ENCODE measurements at places on chromosomes 12 and 14.

GRCh38 chr12:110280392-110280778 is 662 bp upstream of the ATP2A2 start:
- peaks cover 36% of the 10 kb centered on the region for H3K36me3 ChIP-seq
- H3K4me1 ChIP-seq, result peaks cover 26% of the 10 kb centered on the region
- peak overlapping the region; percentile 75 for H3K27ac ChIP-seq
- ATAC-seq, result peak; percentile 5

DNA sequence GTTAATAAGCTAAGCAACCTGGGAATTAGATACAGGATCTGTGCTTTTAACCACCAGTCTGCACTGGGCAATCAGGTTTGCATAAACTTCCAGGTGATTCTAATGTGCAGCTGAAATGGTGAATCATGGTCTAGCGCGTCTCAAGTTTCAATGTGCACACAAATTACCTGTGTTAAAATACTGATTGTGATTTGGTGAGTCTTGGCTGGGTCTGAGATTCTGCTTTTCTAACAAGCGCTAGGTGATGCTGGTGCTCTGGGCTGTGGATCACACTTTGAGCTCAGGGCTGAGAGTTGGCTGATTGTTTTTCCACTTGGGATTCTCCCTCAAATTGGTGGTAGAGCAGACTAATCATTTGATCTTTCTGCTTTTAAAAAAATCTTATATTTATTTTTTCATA is 124.8 kb downstream of the C12orf75 start:
- H3K4me1 ChIP-seq, result no peaks in the 10 kb centered on the region
- no peak overlapping the region for H3K4me3 ChIP-seq
- H3K27ac ChIP-seq, result no peak overlapping the region
- H3K27me3 ChIP-seq, result peaks cover 3% of the 10 kb centered on the region
- H3K36me3 ChIP-seq, result no peaks in the 10 kb centered on the region

- no peaks in the 10 kb centered on the region for H3K4me1 ChIP-seq
- H3K36me3 ChIP-seq, result no peaks in the 10 kb centered on the region
- H3K4me3 ChIP-seq, result no peak overlapping the region
- H3K27me3 ChIP-seq, result peaks cover 4% of the 10 kb centered on the region
- no peak overlapping the region for H3K27ac ChIP-seq
Measured at GRCh38 chr14:72558721-72559120, 335.2 kb downstream of the DPF3 start.

DNA sequence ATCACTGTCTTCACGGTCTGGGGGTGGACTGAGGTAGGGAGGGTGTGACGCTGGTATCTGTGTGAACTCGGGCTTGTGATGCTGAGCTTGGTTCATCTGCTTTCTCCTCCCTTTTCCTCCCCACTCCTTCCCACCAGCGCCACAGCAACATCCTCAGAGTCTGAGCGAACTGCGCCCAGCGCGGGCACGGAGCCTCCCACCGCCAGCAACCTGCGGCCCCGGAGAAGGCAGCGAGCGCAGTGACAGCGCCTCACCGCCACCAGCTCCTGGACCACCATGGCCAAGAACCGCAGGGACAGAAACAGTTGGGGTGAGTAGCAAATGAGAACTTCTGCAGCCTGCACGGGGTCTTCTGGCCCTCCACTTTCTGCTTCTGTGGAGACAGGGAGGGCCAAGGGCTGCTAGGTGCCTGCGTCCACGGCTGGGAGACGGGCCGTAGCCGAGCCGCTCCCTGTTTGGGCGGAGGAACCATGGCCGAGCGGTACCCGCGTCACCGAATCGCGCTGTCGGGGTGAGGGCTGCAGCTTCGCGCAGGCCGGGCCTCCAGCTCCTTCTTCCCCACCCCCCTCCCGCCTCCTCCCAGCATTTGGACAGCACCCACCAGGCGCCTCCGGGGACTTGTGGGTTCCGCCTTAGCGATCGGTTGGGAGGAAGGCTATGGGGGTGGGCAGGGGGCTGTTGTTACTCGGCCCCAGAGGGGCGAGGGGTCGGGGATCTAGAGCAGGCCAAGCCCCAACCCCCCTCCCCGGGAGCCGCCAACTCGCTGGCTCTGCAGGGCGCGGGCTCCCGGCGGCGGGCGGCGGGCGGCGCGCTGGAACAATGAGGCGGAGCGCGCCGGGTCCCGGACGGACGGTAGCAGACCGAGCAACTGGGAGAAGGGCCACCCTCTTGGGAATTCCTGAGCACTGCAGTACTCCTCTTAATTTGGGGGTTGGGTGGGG is at the start of gene ATL1:
Gene ATL1, plus strand, starts transcription at position 156 of the 941 bp plus-strand sequence. Its CDS starts 121 bp downstream, at position 277.
- ATAC-seq, result peak; percentile 78
- H3K27me3 ChIP-seq, result peaks cover 41% of the 10 kb centered on the region
- H3K4me1 ChIP-seq, result peaks cover 4% of the 10 kb centered on the region
- no peak within 1 kb of the TSS for H3K27ac ChIP-seq
- no peaks in the 10 kb centered on the region for H3K36me3 ChIP-seq

DNA sequence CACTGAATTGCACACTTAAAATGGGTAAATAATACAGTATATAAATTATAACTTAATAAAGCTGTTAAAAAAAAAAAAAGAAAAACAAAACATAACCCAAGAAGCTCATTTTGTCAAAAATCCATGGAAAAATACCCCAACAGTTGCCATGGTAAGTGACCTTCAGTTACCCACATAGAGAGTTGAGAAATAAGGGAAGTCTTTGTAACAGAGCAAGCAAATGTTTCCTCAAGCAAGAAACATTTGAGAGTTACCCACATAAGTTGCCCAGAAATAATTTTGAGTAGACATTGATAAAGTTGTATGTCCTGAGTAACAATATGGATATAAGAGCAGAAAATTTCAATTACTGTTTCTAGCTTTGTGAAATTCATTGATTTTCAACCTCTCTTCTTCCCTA is 227.4 kb downstream of the CCDC59 start:
- H3K27ac ChIP-seq, result no peak overlapping the region
- no peaks in the 10 kb centered on the region for H3K27me3 ChIP-seq
- H3K36me3 ChIP-seq, result no peaks in the 10 kb centered on the region

- H3K27ac ChIP-seq, result no peak overlapping the region
- H3K27me3 ChIP-seq, result no peaks in the 10 kb centered on the region
- H3K4me1 ChIP-seq, result no peaks in the 10 kb centered on the region
- no peaks in the 10 kb centered on the region for H3K36me3 ChIP-seq
Measured at GRCh38 chr14:26905229-26905628, 307.4 kb upstream of the NOVA1 start.

DNA sequence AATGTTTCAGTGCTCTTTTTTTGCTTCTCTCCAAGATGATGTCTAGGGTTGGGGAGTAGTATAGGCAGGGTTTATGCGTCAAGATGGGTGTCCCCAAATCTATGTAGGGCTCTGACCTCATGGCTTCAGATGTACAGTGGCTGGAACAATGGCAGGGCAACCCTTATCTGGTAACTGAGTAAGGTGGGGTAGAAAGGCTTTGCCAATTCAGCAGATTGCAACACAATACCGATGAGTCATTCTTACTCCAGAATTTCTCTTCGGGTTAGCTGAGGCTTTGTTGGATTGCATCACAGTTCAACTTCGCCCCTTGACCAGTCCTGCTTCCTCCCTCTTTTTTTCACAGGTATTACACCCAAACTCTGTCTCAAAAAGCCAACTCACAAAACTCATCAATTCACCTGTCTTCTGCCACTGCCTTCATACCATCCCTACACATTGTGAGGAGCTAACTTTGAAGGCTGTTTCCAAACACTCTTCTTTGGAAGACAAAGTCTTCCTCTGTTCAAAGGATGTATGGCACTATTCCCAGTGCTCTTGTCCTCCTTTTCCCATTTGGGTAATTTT is 190.2 kb upstream of the CNOT2 start:
- no peak overlapping the region for H3K4me3 ChIP-seq
- H3K4me1 ChIP-seq, result no peaks in the 10 kb centered on the region
- H3K36me3 ChIP-seq, result no peaks in the 10 kb centered on the region
- no peak for ATAC-seq

DNA sequence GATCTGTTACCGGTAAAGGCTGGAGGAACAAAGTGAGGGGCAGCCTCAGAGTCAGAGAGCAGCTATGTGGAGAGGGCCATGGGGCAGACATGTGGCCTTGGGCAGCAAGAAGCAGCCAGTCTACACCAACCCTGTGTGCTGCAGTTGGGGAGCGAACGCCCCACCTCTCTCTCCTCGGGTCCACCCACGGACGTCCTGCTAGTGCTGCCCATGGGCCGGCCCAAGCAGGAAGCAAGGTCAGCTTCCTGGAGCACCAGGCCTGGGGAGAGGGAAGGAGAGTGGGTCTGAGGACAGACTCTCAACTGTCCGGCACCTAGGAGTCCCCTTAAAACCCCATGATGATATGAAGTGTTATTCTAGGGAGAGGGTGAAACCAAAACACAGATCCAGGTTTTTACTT is 254.8 kb upstream of the FKBP4 start:
- H3K27ac ChIP-seq, result no peak overlapping the region
- peaks cover 7% of the 10 kb centered on the region for H3K27me3 ChIP-seq
- ATAC-seq, result no peak

DNA sequence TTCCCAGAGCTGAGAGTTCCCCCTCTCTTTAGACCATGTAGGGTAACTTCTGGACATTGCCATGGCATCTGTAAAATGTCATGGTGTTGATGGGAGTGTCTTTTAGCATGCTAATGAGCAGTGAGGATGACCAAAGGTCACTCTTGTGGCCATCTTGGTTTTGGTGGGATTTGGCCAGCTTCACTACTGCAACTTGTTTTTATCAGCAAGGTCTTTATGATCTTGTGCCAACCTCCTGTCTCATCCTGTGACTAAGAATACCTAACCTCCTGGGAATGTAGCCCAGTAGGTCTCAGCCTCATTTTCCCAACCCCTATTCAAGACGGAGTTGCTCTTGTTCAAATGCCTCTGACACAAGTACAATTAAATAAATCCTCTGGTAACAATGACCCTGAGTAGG is 244.4 kb downstream of the NEDD1 start:
- H3K4me3 ChIP-seq, result no peak overlapping the region
- H3K36me3 ChIP-seq, result no peaks in the 10 kb centered on the region
- no peak for ATAC-seq
- no peak overlapping the region for H3K27ac ChIP-seq

DNA sequence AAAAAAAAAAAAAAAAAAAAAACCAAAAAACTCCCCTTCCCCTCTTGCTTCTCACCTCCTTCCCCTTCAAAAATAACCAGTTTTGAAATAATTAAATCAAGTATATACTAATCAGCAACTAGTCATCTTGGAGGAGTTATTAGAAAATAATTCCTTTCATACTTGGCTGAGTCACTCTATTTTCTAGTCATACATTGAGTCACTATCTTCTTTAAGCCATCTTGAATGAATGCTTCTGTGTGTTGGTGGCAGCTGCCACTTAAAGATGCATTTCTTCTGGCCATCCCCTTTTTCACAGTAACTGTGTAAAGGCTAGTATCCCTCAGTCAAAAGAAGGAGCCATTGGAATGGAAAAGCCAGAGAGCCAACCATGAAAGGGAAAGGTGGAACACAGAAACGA is 84.2 kb upstream of the TMEM263 start:
- H3K27me3 ChIP-seq, result no peaks in the 10 kb centered on the region
- H3K36me3 ChIP-seq, result peaks cover 51% of the 10 kb centered on the region
- ATAC-seq, result peak; percentile 62
- H3K27ac ChIP-seq, result peak overlapping the region; percentile 20
- H3K4me1 ChIP-seq, result no peaks in the 10 kb centered on the region
- no peak overlapping the region for H3K4me3 ChIP-seq

- no peak overlapping the region for H3K4me3 ChIP-seq
- H3K27me3 ChIP-seq, result peaks cover 3% of the 10 kb centered on the region
- peaks cover 9% of the 10 kb centered on the region for H3K4me1 ChIP-seq
- peaks cover 35% of the 10 kb centered on the region for H3K36me3 ChIP-seq
- H3K27ac ChIP-seq, result peak overlapping the region; percentile 63
Measured at GRCh38 chr12:54579258-54579657, 9.2 kb downstream of the PPP1R1A start.

DNA sequence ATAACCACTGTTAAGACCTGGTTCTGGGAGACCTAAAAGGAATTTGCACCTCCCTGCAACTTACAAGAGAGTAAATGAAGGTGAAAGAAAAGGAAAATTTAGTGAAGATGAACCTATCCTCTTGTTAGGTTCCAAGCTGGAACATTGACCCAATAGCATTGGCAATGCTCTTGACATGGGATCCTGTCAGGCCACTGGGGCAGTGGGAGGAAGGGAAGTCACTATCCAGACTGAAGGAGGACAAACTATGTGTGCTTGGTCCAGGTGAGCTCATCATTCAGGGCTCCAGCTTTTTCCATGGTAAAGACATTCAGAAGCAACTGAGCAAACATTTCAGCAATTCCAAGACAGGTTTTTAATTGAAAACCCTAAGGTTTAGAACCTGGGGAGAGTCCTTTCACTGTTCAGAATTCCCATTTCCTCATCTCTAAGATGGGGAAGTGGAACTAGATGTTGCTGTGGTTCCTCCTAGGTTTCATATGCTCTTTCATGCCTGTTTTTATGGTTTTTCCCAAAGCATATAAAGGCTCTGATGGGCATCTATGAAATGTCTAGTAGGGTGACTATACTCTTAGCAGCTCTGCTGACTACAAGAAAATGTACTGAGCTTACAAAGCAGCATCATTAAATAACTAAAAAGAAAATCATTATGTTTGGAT is 33.1 kb downstream of the MAPK1IP1L start:
- H3K27me3 ChIP-seq, result no peaks in the 10 kb centered on the region
- H3K36me3 ChIP-seq, result no peaks in the 10 kb centered on the region
- H3K4me3 ChIP-seq, result no peak overlapping the region

- no peaks in the 10 kb centered on the region for H3K4me1 ChIP-seq
- no peak overlapping the region for H3K27ac ChIP-seq
- H3K27me3 ChIP-seq, result no peaks in the 10 kb centered on the region
- no peak overlapping the region for H3K4me3 ChIP-seq
- peaks cover 4% of the 10 kb centered on the region for H3K36me3 ChIP-seq
- no peak for ATAC-seq
Measured at GRCh38 chr12:113392520-113392919, 11.2 kb downstream of the SDS start.

DNA sequence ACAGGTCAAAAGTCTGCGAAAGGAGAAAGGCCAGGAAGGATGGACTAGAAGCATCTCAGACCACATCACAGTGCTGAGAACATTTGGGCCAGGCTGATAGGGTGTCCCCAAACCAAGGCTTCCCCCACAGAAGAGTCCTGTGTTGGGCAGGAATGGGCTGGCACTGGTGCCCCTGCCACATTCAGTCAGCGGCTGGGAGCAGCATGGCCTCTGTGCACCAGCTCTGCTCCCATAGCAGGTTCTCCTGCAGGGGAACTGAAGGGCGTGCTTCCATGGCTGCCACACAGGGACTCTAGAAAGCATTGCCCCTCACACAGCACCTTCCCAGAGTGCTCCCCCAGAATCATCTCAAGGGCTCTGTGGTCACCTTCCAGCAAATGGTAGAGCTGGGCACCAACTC is 17.5 kb downstream of the EVL start:
- H3K27me3 ChIP-seq, result no peaks in the 10 kb centered on the region
- H3K4me3 ChIP-seq, result peak overlapping the region; percentile 93
- peaks cover 74% of the 10 kb centered on the region for H3K4me1 ChIP-seq
- H3K27ac ChIP-seq, result peak overlapping the region; percentile 92
- H3K36me3 ChIP-seq, result peaks cover 99% of the 10 kb centered on the region
- ATAC-seq, result no peak

GRCh38 chr14:105935384-105935783 is 409.0 kb downstream of the TMEM121 start:
- H3K27ac ChIP-seq, result no peak overlapping the region
- H3K4me3 ChIP-seq, result no peak overlapping the region
- H3K36me3 ChIP-seq, result no peaks in the 10 kb centered on the region
- no peak for ATAC-seq
- H3K4me1 ChIP-seq, result no peaks in the 10 kb centered on the region
- H3K27me3 ChIP-seq, result peaks cover 23% of the 10 kb centered on the region
